A375 (cell line): ENCODE measurements at places on chromosomes 7 and 10. TPM values are rescaled to one million over a fixed set of nuclear protein-coding genes. Genes with fewer than 3 reads are reported as not detected.

Gene RHBDD2
- 31.8 and 41.0 TPM in 2 replicates for total RNA-seq

Gene TMEM229A
- total RNA-seq: not detected in 2 replicates

Gene AZGP1
- total RNA-seq: 24.6 and 29.4 TPM in 2 replicates

Gene NEBL
- 2.2 and 7.8 TPM in 2 replicates for total RNA-seq

Gene OR9A2
- total RNA-seq: 0.38 TPM in 1 of 2 replicates, not detected in the other

Gene OR2A42
- not detected in 2 replicates for total RNA-seq

Gene NME8
- not detected in 2 replicates for total RNA-seq

Gene MIOS
- total RNA-seq: 23.2 and 27.4 TPM in 2 replicates

Gene MAGI2
- 2.9 and 3.5 TPM in 2 replicates for total RNA-seq

Gene PBLD
- total RNA-seq: 0.87 and 2.8 TPM in 2 replicates

Gene AKR1C4
- not detected in 2 replicates for total RNA-seq

Gene WDR91
- 9.7 and 10.4 TPM in 2 replicates for total RNA-seq

Gene KCP
- total RNA-seq: not detected in 2 replicates

Gene ZNF786
- 3.7 and 5.4 TPM in 2 replicates for total RNA-seq

Gene LIPF
- not detected in 2 replicates for total RNA-seq

Gene SNCG
- 8.7 and 10.8 TPM in 2 replicates for total RNA-seq

Gene DKK1
- 32.0 and 35.2 TPM in 2 replicates for total RNA-seq

Gene NUDT13
- 1.3 TPM in 2 replicates for total RNA-seq

Gene TLX1
- total RNA-seq: not detected in 2 replicates

Gene GSTO1
- 117 and 139 TPM in 2 replicates for total RNA-seq

Gene CUZD1
- total RNA-seq: 0.66 and 0.72 TPM in 2 replicates

Gene CLCN1
- not detected in 2 replicates for total RNA-seq

Gene PROSER2
- 29.3 and 31.3 TPM in 2 replicates for total RNA-seq

Gene MEST
- total RNA-seq: 2.6 and 3.6 TPM in 2 replicates

Gene DOCK1
- total RNA-seq: 31.6 and 40.7 TPM in 2 replicates

Gene CYP2E1
- 4.0 and 6.4 TPM in 2 replicates for total RNA-seq

Gene CYP3A4
- not detected in 2 replicates for total RNA-seq

Gene SPDYE6
- not detected in 2 replicates for total RNA-seq

Gene GRID2IP
- 0.04 TPM in 1 of 2 replicates, not detected in the other for total RNA-seq

Gene CD36
- not detected in 2 replicates for total RNA-seq

Gene PCBD1
- total RNA-seq: 24.1 and 28.9 TPM in 2 replicates

Gene FEZF1
- total RNA-seq: 0.04 and 0.08 TPM in 2 replicates

Gene SAMD9
- total RNA-seq: 5.9 and 8.9 TPM in 2 replicates

Gene EN2
- total RNA-seq: 3.6 and 5.5 TPM in 2 replicates

Gene NOLC1
- total RNA-seq: 132 and 158 TPM in 2 replicates

Gene C10orf53
- total RNA-seq: not detected in 2 replicates

Gene LRMDA
- 2.7 and 4.5 TPM in 2 replicates for total RNA-seq

Gene LIPJ
- not detected in 2 replicates for total RNA-seq

Gene TEX36
- total RNA-seq: 0.27 and 0.30 TPM in 2 replicates
